NCI-H2171 (cell line): ENCODE measurements at places on chromosomes 5 and 9.

DNA sequence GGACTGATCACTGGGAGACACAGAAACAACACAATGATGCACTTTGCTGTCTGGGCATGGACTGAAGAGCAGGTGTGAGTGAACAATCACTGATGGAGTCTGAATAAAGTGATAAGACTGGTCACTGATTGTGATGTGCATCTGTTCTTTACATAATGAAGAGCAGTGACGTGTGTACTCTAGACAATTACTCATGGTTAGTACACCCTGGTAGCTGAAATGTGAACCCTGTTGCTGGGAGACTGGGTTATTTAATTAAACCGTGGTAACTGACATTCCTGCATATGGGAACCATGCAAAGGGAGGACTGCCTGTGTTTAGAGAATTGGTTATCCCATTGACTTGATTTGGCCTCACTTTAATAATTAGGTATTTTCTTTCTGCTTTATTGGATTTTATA lies 202.9 kb downstream of the NR2F1-AS1 start:
- peak; percentile 32 for DNase-seq

GRCh38 chr5:135139381-135140134 lies 105.5 kb upstream of the PITX1 start:
- DNase-seq, result no peak

DNA sequence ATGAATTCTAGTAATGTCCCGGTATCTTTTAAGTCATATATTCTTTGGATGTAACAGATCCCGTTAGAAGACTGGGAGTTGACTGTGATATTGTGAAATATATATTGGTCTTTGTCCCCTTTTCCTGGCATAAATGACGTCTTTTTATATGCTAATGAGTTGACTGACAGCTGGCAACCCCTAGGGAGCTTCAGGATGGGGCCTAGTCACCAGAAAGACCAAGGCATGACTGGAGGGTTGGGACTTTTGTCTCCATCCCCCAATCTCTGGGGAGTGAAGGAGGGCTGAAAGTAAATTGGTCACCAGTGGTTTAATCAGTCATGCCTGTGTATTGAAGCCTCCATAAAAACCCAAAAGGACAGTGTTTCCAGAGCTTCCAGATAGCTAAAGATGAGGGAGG lies 241.6 kb downstream of the PJA2 start:
- DNase-seq, result no peak

GRCh38 chr5:31383734-31384133 lies 148.2 kb downstream of the DROSHA start:
- no peak for DNase-seq

GRCh38 chr9:85408494-85408893 lies 333.3 kb downstream of the AGTPBP1 start:
- no peak for DNase-seq

DNA sequence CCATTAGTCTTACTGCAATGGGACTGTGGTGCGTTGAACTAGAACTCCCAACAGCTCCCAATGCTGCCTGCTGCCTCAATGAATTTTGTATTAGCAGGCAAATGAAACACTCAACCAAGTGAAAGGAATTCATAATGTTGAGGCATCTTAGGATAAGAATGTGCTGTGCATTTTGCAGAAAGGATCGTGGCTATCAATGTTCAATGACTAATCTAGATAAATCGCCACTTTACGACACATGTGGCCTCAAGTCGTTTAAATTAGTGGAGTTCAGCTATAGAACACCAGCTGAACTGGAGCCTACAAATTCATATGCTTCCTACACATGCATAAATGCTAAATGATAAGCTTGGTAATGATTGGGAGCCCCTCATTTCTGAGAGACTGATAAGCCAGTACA lies 318.4 kb downstream of the PSAT1 start:
- DNase-seq, result no peak

DNA sequence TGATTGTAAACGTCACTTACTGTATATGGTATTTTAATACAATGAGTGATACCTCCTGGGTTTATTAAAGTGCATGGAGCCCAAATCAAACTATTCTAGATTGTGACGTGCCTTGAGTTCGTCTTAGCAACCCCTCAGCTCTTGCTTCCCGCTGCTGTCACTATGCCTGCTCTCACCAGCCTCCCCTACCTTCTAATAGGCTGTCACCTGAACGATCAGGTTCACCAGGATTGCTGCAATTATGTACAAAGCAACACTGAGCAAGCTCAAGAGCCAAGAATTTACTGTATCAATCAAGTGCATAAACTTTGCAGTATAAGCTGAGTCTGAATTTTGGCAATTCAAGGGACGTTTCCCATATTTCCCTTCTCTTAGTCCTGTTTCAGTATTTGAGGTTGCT lies 3.0 kb downstream of the LECT2 start:
- DNase-seq, result no peak

DNA sequence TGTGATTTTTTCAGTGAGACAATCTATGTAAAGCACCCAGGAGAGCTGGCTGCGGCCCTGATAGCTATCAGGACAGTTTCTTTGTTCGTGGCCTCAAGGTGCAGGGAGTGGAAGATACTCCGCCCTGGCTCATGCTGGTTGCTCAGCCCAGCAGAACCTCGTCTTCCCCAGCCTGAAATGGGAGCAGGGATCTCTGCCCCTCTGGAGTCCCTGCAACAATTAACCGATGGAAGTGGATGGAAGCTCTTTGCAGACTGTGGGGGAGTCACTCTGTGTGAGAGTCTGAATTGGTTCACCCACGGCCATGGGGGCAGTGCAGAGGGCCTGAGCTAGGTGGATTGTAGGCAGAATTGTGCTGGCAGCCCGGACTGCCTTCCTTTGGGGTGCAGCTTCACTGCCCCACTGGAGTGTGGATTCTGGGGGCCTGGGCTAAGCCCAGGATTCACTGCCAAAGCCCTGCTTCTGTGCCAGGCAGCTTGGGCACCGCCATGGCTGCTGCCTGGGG lies 2.8 kb downstream of the AIF1L start:
- DNase-seq, result no peak

GRCh38 chr9:131616983-131617604 lies 71.8 kb downstream of the PRRT1B start:
- DNase-seq, result no peak

DNA sequence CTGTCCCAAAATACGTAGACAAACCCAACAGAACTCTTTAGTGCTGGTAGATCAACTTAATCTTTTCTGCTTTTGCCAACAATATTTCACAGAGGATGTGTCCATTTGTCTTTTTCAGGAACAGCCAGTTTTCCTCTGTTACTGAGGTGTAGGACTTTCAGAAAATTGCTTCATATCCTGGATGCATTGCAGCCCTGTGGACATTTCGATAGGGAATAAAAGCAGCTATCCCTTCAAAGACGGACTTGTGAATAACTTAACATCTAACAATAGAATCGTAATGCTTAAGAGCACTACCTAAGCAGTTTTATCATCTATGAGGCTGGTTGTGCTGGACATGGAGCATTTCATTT lies 59.7 kb downstream of the PCSK1 start:
- no peak for DNase-seq

GRCh38 chr9:78000221-78000620 lies 31.4 kb downstream of the GNAQ start:
- DNase-seq, result no peak

DNA sequence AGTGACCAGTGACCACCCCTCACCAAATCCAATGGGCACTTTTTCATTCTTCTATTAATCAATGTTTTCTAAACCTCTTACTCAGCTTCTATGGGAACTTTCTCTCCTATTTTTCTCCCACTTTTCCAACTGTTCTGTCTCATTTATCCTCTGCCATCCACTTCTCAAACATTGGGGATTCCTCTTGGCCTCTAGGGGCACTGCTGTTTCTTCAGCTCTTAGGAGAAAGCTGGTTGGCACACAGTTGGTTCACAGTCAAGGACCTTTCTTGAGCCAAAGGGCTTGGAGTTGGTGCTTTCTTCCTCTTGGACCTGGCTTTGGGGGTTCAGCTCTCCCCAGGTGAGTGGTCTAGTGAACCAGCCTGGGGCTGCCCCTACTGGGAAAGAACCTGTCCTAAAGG lies 112.2 kb upstream of the LHFPL2 start:
- DNase-seq, result no peak

DNA sequence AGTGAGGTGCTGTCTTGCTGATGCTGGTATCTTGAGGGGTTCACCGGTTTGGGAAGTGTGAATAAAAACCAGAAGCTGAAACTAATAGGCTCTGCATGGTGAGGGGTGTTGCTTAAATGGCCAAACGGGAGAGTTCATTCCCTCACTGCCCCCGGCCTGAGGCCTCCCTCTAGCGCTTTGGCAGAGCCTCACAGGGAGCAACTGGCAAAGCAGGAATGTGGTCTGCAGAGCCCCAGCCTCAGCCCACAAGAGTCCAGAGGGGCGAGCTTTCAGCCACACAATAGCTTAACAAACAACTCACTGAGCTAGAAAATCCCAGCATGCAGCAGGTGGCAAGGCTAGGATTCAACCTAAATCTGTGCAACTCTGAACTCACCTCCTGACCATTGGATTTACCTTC lies 234.8 kb downstream of the MED10 start:
- no peak for DNase-seq

GRCh38 chr9:130462685-130463540 lies 18.2 kb downstream of the ASS1 start:
- peak; percentile 83 for DNase-seq

DNA sequence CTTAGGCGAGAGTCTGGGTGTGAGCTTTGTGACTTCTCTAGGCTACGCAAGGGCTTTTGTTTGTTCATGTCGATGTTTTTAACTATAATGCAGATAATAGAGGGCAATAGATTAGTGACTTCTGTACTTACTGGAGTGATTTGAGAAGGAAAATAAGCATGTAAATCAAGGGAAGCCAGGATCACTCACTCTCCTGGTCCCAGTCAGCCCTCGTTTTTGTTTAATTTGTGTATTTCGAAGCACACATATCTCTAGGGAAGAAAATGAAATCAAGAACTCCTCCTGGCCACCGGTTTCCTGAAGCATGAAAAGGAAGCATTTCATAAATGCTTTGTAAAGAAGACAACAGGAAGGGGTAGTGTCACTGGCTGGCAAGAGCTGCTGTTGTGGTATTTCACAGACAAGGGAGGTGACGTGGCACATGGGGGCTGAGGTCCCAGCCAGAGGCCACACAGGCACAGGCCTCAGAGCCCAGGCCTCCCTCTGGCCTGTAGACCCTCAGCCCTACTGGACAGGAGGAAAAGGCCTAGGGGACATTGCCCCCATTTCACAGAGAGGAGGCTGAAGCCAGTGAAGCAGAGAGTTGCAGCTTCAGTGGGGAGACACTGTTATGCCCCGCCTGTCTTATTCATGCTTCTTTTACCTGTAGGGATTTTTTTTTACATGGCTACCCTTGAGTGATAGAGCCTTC lies 34.1 kb downstream of the IRF1 start:
- DNase-seq, result no peak

DNA sequence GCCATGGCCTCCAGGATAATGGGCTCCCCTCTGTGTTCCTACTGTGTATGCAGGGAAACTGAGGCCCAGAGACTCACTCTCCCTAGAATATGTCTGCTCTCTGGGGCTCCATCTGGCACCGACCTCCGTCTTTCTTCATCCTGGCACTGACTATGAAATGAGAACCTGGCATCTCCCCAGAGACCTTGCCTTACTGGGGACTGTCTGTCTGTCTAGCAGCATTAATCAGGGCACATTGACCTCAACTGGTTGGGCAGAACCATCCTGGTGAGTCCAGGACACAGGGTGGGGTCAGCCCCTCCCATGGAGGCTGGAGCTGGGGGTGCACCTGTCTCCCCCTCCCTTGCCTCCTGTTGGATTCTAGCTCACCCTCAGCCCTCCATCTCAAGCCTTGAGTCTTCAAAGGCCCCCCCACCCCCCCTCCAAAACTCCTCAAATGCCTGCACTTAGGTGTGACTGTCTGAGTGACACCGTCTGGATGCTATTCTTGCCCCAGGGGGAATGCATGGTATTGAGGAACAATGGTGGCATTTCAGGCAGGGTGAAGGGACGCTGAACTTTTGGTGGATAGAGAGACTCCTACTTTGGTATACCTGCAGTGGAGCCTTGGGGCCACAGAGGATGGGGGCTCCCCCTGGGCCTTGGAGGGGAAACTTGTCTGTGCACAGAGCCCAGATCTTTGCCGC lies 12.8 kb upstream of the PITX1 start:
- no peak for DNase-seq

GRCh38 chr9:81456431-81457006 lies 232.8 kb downstream of the TLE1 start:
- no peak for DNase-seq

DNA sequence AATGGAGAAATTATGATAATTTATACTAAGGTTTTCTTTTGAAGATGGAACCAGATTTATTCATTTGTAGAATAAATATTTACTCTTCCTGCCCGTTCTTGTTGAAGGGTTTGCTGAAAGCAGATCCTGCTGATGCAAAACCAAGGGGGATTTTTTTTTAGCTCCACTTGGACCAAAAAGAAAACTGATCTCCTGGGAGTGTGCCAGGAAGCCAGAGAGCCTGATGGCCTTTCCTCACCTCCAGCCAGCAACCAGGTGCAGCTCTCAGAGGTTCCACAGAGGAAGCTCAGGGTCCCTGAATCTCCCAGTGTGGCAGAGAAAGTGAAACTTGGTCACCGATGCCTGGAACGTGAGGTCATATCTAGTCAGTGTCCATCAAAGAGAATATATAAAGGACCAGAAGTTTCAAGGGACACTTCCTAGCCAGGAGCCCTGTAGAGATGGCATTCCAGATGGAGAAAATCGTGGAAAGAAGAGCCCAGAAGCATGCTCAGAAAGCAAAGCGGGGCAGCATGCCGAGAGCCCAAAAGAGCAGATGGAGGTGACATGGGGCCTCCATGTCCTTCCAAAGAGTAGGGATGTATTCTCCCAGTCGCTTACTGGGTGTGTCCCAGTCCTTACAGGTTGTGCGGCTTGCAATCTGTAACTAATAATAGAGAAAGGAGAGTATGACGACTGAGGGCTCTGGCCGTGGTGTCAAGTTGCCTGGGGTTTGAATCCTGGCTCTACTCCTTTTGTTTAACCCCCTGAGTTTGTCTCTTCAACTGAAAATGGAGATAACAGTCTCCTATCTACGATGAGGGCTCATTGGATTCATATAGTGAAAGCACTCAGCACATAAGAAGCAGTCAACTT lies 12.2 kb downstream of the AFAP1L1 start:
- DNase-seq, result peak; percentile 36

DNA sequence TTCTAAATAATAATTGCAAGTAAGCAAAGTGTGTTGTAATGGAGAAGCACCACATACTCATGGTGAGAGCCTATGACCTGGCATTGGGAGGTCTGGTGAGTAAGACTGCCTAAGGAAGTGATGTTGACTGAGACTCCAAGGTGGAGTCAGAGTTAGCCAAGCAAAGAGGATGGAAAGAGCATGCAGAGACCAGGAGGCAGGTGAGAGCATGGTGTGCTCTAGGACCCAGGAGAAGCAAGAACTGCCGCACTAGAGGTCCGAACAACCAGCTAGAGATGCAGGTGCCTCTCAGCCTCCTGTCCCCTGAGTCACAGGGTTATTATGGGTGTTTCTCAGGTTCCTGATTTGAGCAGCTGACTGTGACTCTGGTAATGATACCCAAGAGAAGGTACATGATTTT lies 27.3 kb downstream of the ANP32B start:
- DNase-seq, result no peak

GRCh38 chr5:372996-373709 lies 51.6 kb downstream of the AHRR start:
- DNase-seq, result peak; percentile 65

DNA sequence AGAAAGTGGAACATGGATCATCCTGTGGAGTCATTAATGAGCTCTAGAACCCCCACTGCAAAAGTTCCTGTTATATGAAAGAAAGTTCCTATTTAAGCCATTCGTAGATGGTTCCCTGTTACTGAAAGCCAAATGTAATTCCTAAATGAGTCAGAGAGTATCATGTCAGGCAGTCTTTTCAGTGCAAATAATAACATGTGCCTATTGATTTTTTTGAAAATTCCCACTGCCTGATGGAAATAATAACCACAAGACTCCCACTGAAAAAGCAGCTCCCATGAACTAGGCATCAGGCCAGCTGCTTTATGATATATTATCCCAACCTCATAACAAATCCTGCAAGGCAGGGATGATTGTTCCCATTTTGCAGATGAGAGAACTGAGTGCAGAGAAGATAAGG lies 217.2 kb downstream of the DAB2IP start:
- no peak for DNase-seq
